Karpas-422 (cell line): ENCODE measurements at places on chromosomes 11 and 22. TPM values are rescaled to one million over a fixed set of nuclear protein-coding genes. Genes with fewer than 3 reads are reported as not detected.
A peak's percentile ranks its signal among the peaks of the same experiment; 100 is the strongest.

DNA sequence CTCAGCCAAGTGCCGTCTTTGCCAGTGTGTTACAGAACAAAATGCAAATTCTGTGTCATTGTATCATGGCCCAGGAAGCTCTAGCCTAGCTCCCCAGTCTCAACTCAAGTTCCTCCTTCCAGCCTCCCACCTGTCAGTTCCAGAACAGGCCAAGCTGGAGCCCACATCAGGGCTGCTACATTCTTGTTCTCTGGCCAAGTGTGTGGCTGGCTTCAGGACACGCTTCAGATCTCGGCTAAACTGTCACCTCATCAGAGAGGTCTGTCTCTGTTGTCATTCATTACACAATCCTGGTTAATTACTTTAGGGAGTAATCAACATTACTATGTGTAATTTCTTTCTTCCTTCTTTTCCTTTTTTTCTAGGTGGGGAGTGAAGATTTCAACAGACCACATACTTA lies 347.0 kb upstream of the SYN3 start:
- H3K36me3 ChIP-seq, result no peaks in the 10 kb centered on the region
- peaks cover under 1% of the 10 kb centered on the region for H3K4me1 ChIP-seq

DNA sequence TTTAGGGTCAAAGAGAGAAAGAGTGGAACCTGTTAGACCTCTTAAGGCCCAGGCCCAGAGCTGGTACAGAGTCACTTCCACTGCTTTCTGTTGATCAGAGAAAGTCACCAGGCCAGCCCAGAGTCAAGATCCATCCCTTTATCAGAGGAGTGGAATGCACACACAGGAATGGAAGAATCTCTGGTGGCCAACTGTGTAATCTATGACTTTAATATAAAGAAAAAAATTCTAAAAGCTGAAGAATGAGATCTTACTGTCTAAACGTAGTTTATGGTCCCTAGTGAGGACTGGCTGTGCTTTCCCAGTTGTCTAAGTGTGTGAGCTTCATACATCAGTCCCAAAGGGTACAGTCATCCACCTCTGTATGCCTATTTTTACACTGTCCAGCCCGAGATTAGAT lies 51.0 kb downstream of the PPFIBP2 start:
- no peaks in the 10 kb centered on the region for H3K36me3 ChIP-seq
- no peaks in the 10 kb centered on the region for H3K27me3 ChIP-seq
- H3K4me1 ChIP-seq, result no peaks in the 10 kb centered on the region
- H3K27ac ChIP-seq, result no peak overlapping the region
- H3K4me3 ChIP-seq, result no peak overlapping the region
- DNase-seq, result no peak

GRCh38 chr11:12853325-12853651 lies 155.8 kb upstream of the RASSF10 start:
- no peak for DNase-seq
- no peaks in the 10 kb centered on the region for H3K4me1 ChIP-seq
- H3K27me3 ChIP-seq, result no peaks in the 10 kb centered on the region
- no peak overlapping the region for H3K4me3 ChIP-seq
- no peaks in the 10 kb centered on the region for H3K36me3 ChIP-seq

- no peak overlapping the region for H3K27ac ChIP-seq
- H3K36me3 ChIP-seq, result no peaks in the 10 kb centered on the region
- H3K4me3 ChIP-seq, result no peak overlapping the region
- H3K4me1 ChIP-seq, result no peaks in the 10 kb centered on the region
Observed at GRCh38 chr11:12693479-12694182, 19.4 kb downstream of the TEAD1 start.

DNA sequence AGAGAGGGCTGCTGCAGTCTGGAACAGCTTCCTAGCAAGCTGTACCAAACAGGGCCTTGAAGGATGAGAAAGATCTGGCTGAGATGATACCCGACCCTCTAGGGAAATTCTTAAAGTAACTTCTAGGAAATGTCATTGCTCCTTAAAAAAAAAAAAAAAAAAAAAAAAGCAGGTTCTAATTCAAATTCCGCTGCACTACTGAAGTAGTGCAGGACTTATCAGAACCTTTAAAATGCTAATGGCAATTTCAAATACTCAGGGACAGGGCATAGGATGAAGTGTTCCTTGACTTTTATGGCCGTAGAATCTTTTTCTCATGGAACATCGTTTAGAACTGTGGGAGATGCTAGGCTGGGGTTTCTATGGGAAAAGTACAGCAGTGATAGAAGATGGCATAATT lies 13.1 kb downstream of the MIAT start:
- H3K4me1 ChIP-seq, result peaks cover 49% of the 10 kb centered on the region
- H3K27ac ChIP-seq, result peak overlapping the region; percentile 96
- DNase-seq, result peak; percentile 46
- H3K36me3 ChIP-seq, result no peaks in the 10 kb centered on the region
- H3K4me3 ChIP-seq, result no peak overlapping the region; the same call in 1 of the 2 replicates

- H3K36me3 ChIP-seq, result no peaks in the 10 kb centered on the region
- no peak overlapping the region for H3K27ac ChIP-seq
- H3K4me1 ChIP-seq, result no peaks in the 10 kb centered on the region
- no peak for DNase-seq
Observed at GRCh38 chr11:114174712-114175495, 115.4 kb downstream of the ZBTB16 start.

- peak; percentile 79 for DNase-seq
- peaks cover 10% of the 10 kb centered on the region; the same call in 1 of the 2 replicates for H3K4me1 ChIP-seq
- no peaks in the 10 kb centered on the region for H3K27me3 ChIP-seq
- H3K27ac ChIP-seq, result no peak overlapping the region
- no peaks in the 10 kb centered on the region for H3K36me3 ChIP-seq
- no peak overlapping the region for H3K4me3 ChIP-seq
Observed at GRCh38 chr22:26134654-26135330, 34.5 kb upstream of the SEZ6L start.

GRCh38 chr11:113977701-113978100 lies 2.8 kb downstream of the HTR3A start:
- peak overlapping the region; percentile 62 for H3K4me3 ChIP-seq
- H3K4me1 ChIP-seq, result peaks cover 70% of the 10 kb centered on the region
- peaks cover 20% of the 10 kb centered on the region for H3K36me3 ChIP-seq
- H3K27me3 ChIP-seq, result no peaks in the 10 kb centered on the region
- H3K27ac ChIP-seq, result peak overlapping the region; percentile 98

DNA sequence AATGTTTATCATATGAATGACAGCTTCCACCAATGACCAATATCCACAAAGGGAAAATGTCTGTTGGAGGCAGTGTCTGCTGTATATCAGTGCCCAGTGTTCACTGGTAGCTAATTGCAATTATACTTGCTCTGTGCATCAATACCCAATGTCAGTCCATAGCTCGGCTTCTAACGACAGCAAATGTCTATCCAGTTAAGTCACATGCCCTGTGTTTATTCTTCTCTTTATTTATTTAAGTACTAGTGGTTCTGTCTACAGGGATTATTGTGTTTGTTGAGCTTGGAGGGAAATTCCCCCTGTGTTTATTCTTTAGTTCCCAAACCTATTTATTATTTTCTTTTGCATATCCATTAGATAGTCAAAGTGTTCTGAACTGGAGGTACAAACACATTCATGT lies 18.6 kb downstream of the TSKU start:
- H3K27ac ChIP-seq, result no peak overlapping the region
- peaks cover 6% of the 10 kb centered on the region; the same call in 1 of the 2 replicates for H3K4me1 ChIP-seq
- no peak for DNase-seq
- no peak overlapping the region for H3K4me3 ChIP-seq
- no peaks in the 10 kb centered on the region for H3K27me3 ChIP-seq

DNA sequence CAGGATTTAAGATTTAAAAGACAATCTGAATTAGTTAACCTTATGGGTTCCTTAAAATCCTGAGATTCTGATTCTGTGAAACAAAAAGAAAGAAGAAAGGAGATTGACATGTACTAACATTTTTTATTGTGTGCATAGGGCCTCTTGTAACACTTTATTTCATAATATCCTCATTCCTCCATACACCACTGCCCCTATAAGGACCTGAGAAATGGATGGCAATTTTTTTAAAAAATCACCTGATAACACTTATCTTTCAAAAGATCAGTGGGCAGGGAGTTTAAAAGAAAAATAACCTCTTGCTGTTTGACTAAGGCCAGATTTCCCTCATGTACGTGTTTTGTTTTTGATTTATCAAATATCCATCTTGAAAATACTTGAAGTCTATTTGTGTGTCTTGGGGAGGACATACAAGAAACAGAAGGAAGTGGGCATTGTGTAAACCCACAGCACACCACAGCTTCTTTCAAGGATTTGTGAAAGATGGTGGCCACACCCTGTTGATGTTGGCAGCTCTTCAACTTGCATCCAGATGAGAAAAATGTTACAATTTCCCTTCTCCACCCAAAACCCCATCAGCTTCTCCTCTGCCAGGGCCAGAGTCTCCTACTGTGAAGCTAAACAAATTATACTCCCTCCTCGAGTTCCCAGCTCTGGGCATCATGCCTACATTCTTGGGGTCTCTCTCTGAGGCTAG lies 35.0 kb upstream of the MPEG1 start:
- H3K4me1 ChIP-seq, result no peaks in the 10 kb centered on the region
- no peaks in the 10 kb centered on the region for H3K36me3 ChIP-seq
- H3K4me3 ChIP-seq, result no peak overlapping the region
- no peak for DNase-seq
- H3K27ac ChIP-seq, result no peak overlapping the region

DNA sequence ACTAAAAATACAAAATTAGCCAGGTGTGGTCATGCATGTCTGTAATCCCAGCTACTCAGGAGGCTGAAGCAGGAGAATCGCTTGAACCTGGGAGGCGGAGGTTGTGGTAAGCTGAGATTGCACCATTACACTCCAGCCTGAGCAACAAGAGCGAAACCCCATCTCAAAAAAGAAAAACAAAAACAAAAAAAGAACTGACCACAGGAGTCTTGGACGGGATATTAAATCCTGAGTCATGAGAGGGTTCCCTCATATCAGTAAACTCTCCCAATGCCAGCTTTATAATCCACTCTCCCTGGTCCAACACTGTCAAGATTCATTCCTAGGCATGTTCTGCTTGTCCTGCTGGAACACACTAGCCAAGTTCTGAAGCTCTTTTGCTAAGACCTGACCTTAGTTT lies 61.5 kb upstream of the EP300 start:
- no peak for DNase-seq
- H3K4me3 ChIP-seq, result no peak overlapping the region
- no peaks in the 10 kb centered on the region for H3K4me1 ChIP-seq
- no peaks in the 10 kb centered on the region for H3K27me3 ChIP-seq

DNA sequence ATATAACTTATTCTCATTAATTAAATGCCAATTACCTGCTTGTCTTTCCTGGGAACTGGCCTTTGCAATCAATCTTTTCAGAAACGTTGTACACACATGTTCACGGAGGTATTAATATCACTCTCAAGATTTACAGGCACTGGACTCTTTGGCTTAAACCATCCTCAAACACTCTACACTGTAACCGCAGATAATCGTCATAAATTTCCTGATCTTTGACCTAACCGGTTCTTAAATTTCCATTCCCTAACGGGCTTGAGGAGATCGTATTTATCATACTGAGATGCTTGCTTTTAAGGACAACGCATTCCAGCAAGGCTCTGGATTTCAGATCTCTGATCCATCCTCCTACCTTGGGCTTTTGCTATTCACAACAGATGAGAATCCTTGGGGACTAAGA lies 72.8 kb downstream of the ARL14EP start:
- no peaks in the 10 kb centered on the region for H3K36me3 ChIP-seq
- H3K4me3 ChIP-seq, result no peak overlapping the region
- no peak overlapping the region for H3K27ac ChIP-seq

- H3K4me3 ChIP-seq, result no peak overlapping the region
- H3K36me3 ChIP-seq, result no peaks in the 10 kb centered on the region
- no peak for DNase-seq
Observed at GRCh38 chr11:83971063-83971462, 684.9 kb upstream of the CCDC90B start.

DNA sequence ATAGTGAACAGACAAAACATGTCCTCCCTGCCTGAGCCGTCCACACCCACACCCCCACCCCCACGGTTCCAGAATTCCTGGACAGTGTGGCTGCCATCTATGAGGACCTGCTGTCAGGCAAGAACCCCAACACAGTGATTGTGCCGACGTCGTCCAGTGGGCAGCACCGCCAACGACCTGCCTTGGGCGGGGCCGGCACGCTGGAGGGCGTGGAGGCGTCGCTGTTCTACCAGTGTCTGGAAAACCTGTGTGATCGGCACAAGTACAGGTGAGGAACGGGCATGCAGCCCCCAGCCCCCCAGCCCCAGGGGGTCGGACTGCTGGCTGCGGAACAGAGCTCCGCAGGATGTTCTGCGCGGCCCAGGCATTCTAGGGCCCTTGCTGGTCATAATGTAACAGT lies 19.7 kb downstream of the ARFGAP2 start:
- H3K27me3 ChIP-seq, result no peaks in the 10 kb centered on the region
- H3K4me1 ChIP-seq, result peaks cover 28% of the 10 kb centered on the region
- no peaks in the 10 kb centered on the region for H3K36me3 ChIP-seq
- no peak overlapping the region for H3K4me3 ChIP-seq
- DNase-seq, result no peak

- no peak overlapping the region for H3K4me3 ChIP-seq
- H3K36me3 ChIP-seq, result no peaks in the 10 kb centered on the region
- H3K4me1 ChIP-seq, result no peaks in the 10 kb centered on the region
- no peaks in the 10 kb centered on the region for H3K27me3 ChIP-seq
- no peak overlapping the region for H3K27ac ChIP-seq
Observed at GRCh38 chr11:61254403-61255025, 13.5 kb downstream of the PGA5 start.

- H3K27ac ChIP-seq, result no peak overlapping the region
- H3K4me3 ChIP-seq, result no peak overlapping the region
- H3K27me3 ChIP-seq, result no peaks in the 10 kb centered on the region
- no peaks in the 10 kb centered on the region for H3K4me1 ChIP-seq
- DNase-seq, result no peak
Observed at GRCh38 chr11:57241353-57241972, 4.4 kb upstream of the APLNR start.

- no peaks in the 10 kb centered on the region for H3K27me3 ChIP-seq
- peaks cover 9% of the 10 kb centered on the region for H3K4me1 ChIP-seq
- H3K27ac ChIP-seq, result no peak overlapping the region
- DNase-seq, result peak; percentile 76
Observed at GRCh38 chr11:8070417-8071115, 10.4 kb upstream of the TUB start.

- no peaks in the 10 kb centered on the region; the same call in 1 of the 2 replicates for H3K36me3 ChIP-seq
- H3K4me1 ChIP-seq, result no peaks in the 10 kb centered on the region
- H3K4me3 ChIP-seq, result no peak overlapping the region
- no peaks in the 10 kb centered on the region for H3K27me3 ChIP-seq
- H3K27ac ChIP-seq, result no peak overlapping the region
Observed at GRCh38 chr22:42039271-42039670, 31.3 kb downstream of the NAGA start.

DNA sequence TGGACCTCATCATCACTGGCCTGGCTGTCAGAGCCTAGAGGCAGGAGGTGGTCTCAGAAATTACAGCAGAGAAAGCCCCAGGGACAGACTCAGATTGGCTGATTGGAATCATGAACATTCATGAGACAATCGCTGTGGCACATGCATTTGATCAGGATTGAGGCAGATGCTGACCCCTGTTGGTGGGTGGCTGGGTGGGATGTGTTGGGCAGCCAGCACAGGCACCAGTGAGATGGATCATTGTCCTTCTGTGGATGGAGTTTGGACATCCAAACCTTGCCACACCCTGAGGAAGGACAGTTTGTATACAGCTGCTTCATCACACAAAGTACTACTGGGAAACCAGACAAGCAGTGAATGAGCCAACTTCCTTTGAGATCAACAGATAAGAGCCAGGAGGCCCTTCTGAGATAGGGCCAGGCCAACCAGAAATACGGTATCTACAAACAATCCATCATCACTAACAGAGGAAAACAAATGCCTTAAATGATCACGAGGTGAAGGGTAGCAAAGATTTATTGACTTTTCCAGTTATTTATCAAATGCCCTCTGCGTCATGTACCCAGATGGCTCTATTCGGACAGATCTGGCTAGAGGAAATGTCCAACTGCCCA lies 17.3 kb downstream of the COMMD9 start:
- no peaks in the 10 kb centered on the region for H3K27me3 ChIP-seq
- no peak overlapping the region for H3K4me3 ChIP-seq
- no peak overlapping the region for H3K27ac ChIP-seq
- no peak for DNase-seq

Gene MYEOV
- 0.22 and 0.25 TPM in 2 replicates for total RNA-seq

Gene SCGB1C1
- not detected in 2 replicates for total RNA-seq

Gene RHOD
- not detected in 2 replicates for total RNA-seq

Gene RIMBP3B
- total RNA-seq, result 0.29 and 0.34 TPM in 2 replicates

Gene CCDC89
- 0.37 and 0.40 TPM in 2 replicates for total RNA-seq
